Nephron progenitor cell (in vitro differentiated cells): ENCODE measurements at places on chromosomes 3 and 15.
A peak's percentile ranks its signal among the peaks of the same experiment; 100 is the strongest.

GRCh38 chr3:195544230-195544536 lies 1.1 kb upstream of the PPP1R2 start:
- DNase-seq: no peak

GRCh38 chr3:37492977-37493471 lies 318.6 kb upstream of the LRRFIP2 start:
- no peak for DNase-seq

GRCh38 chr15:63043335-63044076 lies 959 bp downstream of the TPM1 start:
- DNase-seq: peak; percentile 44

- DNase-seq: no peak
These were observed 23.7 kb downstream of the PPP2R3A start for GRCh38 chr3:135989242-135989641.

DNA sequence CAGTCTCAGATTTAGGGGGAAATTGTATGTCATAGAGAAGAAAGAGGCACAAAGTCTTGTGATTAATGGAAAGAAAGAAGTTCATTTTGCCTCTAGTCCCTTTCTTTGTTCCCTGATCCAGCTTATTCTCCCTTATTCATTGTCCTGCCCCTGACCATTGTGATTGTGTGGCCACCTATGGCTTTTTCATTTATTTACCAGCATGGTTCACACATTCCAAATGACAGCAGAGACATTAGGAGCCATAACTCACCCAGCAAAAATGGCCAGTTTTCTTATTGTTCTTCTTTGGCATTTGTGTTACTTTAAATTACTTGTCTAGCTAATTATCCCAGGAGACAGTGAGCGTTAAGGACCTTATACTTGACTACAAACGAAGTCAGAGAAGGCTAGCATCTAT lies 36.3 kb upstream of the SGO1 start:
- DNase-seq: no peak

DNA sequence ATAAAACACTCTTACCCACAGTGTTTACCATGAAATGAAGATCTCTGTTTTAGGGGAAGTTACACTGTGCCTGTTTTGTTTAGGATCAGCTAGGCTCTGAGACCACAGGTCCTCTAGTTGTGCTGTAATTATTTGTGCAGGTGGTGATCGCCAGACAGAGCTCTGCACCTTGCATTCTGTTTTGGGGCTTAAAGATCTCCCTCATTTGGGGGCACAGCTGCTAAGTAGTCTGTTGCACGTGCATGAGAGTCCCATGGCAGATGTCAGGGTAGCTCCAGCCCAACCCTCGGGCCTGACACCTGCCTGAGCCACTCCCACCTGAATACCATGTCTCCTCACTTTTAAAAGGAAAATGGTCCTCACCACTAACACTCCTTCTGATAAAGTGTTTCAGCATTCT lies 12.4 kb downstream of the C3orf20 start:
- DNase-seq: no peak
